ENCODE measurements at places on chromosomes 7 and 10.

DNA sequence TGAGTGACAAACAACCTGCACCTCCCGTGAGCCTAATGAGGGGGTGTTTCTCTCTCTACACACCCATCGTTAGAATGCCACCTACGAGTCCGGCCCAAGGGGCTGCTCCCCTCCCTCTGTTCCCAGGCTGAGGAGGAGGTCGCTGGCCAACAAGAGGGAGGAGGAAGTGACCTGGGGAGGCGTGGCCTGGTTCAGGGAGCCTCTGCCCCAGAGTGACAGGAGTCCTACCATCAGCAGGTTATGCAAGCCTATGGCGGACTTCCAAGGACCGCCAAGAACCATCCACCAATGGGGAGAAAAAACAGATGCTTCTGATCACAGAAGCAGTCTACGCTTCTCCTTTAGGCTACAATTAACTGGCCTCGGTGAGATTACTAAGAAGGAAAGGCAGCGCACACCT is 12.3 kb upstream of the EGFR start:
- no peak for DNase-seq

- DNase-seq: no peak
These were observed 30.6 kb upstream of the HNRNPH3 start for GRCh38 chr10:68301301-68301700.

- DNase-seq: no peak
These were observed 36.1 kb downstream of the GPRIN2 start for GRCh38 chr10:46520381-46520780.

DNA sequence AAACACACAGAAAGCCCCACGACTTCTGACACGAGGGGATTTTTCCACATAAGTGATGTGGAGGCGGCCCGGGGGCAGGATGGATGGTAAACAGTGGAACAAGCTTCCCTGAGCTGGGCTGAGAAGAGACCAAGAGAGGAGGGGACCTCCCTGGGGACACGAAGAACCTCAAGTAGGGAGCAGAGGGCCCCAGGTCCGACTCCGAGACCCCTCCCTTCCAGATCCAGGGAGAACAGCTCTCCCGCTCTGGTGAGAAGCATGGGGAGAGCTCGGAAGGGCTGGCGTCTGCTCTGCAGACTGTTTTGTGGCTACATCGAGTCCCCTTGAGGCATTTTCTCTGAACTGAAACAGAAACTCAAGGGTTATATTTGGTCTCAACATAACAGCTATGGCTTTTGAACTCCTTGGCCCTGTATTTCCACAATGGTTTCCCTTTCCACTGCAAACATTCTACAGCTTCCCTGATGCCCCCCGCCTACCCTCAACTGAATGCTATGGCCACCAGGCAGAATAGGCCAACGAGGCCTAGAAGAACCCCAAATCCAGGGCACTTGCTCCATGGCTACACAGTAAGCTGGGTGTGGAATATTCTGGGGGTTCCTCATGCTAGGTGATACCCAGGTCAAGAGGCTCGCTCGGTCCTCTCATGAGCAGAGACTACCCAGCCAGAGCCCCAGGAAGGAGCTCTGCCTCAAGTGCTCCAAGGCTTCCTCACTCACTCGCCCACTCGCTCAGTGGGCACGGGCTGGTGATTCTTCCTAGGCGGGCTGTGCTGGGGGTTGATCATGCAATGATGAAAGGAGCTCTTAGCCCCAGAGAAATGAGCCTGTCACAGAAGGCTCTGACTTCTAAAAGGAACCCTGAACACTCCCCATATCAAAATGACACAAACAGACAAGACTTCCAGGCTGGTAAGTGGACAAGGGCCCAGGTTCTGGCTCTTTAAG is 47.5 kb downstream of the FAM53B start:
- no peak for DNase-seq

GRCh38 chr7:34036051-34036920 is 130.9 kb downstream of the BMPER start:
- peak; percentile 80 for DNase-seq

DNA sequence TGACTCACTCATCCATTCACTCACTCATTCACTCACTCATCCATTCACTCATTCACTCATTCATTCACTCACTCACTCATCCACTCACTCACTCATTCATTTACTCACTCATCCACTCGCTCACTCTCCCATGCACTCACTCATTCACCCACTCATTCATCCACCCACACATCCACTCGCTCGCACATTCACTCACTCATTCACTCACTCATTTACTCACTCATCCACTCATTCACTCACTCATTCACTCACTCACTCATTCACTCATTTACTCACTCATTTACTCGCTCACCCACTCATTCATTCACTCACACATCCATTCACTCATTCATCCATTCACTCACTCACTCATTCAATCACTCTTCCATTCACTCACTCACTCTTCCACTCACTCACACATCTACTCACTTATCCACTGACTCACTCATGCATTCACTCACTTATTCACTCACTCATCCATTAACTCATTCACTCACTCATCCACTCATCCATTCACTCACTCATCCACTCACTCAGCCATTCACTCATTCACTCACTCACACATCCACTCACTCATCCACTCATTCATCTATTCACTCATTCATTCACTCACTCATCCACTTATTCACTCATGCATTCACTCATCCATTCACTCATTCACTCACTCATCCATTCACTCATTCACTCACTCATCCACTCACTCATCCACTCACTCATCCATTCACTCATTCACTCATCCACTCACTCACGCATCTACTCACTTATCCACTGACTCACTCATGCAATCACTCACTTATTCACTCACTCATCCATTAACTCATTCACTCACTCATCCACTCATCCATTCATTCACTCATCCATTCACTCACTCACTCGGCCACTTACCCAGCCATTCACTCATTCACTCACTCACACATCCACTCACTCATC is 74.0 kb downstream of the CARD11 start:
- no peak for DNase-seq

- DNase-seq: no peak
These were observed 8.6 kb downstream of the KIFBP start for GRCh38 chr10:68997211-68997610.

DNA sequence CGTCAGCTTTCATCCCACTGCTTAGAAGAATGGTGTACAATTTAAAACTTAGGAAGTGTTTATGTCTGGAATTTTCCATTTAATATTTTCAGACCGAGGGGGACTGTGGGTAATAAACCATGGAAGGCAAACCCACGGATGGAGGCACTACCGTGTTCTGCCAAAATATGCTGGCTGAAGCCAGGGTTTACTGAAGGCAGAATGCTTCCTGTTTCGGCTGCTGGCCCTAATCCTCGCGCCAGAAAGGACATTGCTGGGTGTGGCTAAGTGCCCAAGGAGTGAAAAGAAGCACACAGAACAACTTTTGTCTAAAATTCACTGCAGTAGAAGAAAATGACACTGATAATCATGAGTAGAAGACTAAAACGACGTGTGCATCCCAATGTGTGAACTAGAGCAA is 32.3 kb downstream of the PITRM1 start:
- peak; percentile 14 for DNase-seq

GRCh38 chr10:27612551-27613035 is 108.5 kb downstream of the RAB18 start:
- no peak for DNase-seq

DNA sequence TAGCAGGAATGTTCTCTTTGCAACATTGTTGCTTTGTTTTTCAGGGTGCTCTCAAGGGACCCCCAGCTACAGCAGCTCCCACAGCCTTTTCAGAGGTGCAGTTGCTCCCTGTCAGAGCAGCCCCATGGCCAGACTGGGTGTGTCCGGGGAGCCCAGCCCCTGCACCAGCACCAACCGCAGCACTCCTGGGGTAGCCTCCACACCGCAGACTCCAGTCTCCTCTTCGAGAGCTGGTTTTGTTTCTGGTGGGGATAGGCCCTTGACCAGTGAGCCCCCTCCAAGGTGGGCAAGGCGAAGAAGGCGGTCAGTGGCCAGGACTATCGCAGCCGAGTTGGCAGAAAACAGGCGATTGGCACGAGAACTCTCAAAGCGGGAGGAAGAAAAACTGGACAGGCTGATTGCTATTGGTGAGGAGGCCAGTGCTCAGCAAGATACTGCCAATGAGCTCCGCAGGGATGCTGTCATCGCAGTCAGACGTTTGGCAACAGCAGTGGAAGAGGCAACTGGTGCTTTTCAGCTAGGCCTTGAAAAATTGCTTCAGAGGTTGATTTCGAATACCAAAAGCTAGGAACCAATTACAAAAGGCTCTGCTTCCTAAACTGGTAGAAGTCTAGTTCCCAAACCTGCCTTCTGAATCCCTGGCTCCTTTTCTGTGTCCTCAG is 5.4 kb downstream of the HSPA14 start:
- no peak for DNase-seq

DNA sequence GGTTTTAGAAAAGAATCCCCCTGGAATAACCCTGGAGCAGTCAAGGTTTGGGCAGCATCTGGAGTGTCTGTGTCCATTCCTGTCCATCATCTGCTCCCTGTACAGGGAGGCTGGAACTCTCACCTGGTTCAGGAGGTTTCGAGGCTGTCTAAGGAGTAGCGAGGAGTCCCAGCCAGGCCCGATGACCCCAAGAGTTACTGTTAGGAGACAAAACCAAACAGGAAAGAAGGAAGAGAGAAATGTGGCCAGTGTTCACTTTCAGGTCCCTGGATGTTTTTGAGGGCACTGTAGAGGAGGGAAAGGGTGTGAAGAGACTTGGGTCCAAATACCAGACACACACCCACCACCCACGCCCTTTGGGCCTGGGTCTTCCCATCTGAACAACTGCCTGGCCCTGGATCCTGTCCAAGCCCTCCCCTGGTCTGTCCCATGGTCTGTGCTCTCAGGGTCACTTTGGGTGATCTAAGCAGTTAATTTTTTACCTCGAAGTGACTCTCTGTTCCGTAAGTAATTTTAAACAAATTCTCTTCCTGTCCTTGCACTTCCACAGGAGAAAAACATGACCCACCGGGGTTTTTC is 117.1 kb downstream of the ZMIZ1 start:
- no peak for DNase-seq

- DNase-seq: peak; percentile 52
These were observed 11.0 kb downstream of the SVIL start for GRCh38 chr10:29623797-29624196.

- DNase-seq: no peak
These were observed 629.7 kb upstream of the FZD8 start for GRCh38 chr10:36271627-36272340.

DNA sequence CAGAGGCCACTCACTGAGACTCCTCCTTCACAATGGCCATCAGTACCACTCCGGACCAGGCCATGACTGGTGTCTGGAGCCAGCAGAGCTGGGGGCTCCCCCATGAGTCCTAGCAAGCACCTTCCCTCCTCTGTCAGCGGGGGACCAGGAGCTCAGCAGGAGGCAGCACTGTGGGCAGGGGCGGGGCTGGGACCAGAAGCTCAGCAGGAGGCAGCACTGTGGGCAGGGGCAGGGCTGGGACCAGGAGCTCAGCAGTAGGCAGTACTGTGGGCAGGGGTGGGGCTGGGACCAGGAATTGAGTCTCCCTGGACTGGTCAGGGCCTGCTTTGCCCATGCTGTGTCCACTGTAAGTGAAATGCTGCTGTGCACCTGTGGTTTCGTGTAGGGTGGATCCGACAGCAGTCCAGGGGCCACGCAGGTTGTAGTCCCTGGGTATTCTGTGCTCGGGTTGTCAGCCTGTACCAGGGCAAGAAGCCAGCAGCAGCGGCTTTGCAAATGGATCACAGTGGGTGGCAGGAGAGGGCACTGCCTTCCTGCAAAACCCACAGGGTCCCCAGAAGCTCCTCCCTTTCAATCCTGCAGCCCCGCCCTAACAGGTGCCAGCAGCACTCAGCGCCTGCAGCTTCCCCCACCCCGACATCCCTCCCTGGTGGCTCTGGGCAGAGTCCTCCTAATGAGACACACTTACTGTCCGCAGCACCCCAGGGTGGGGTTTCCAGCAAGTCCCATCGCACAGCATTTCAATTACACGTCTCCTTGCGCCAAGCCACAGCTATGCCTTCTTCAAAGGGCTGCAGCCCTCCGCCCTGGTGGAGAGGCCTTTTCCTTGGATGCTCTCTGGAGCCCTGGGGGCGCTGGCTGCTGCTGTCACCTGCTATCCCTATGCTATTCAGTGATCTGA is 220.5 kb downstream of the TCERG1L start:
- DNase-seq: no peak

DNA sequence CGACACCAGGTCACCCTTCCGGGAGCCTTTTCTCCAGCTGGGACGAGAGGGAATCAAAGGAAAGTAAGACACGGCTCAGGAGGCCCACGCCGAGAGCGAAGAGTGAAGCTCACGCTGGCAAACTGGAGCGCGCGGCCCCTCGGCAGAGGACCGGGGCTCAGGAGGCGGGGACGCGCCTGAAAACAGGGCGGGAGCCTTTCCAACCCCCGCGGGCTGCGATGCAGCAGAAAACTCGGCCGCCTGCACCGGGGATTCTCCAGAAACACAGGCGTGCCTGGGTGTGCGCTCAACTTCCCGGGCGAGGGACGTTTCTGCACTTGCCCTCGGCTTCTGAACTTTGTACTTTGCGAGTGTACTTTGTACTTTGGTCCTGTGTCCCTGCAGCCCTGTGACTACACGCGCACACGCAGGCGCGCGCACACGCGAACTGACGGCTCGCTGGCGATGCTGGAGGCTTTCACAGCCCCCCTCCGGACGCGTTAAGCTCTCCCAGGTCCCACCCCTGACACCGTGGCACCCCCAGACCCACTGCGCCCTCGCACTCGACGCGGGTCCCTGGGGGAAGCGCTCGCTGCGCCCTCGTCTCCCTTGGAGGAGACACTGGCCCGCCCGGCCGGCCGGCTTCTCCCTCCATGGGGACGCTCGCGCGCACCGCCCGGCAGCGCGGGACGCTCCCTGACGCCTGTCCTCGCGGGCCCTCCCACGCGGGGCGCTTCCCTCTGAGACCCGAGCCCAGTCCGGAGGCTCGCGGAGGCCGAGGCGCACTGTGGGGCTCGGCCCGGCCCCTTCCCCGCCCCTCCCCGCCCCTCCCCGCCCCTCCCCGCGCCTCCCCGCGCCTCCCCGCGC is 588 bp upstream of the PAOX start:
- peak; percentile 53 for DNase-seq

DNA sequence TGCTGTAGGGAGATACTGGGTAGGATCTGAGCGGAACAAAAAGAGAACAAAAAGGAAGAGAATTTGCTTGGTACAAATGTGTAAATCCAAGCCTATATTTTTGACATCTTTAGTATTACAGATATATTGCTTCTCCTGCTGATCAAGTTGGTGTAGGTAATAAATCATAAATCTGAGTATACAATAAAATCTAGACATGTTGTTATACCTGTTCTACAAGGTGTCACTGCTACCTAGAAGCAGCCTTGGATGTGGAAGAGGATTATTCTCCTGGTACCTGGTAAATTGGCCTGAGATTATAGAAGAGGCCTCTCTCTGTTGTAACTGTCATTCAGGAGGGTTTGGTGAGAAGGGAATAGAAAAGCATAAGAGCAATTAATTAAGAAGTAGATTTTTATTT is 89.9 kb upstream of the LSM8 start:
- DNase-seq: no peak

DNA sequence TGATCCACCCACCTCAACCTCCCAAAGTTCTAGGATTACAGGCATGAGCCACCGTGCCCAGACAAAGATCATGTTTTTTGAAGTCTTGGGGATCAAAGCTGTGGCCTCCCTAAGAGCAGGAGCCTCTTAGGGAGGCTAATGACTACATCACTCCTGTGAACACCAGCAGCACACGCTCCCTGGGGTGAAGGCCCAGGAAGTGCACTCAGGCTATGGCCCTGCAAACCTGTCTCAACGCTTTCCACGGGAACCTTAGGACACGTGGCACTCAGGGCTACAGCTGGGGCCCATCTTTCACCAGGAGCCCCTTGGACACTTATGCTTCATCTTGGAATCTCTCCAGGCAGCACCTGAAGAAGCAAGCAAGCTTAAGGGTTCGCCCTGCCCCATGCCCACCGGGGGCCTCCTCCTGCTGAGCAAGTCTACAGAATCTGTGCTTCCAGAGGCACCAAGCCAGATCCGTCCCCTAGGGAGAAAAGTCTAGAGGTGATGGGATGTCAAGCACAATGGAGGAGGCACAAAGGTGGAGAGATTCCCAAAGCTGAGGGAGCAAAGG is 18.4 kb downstream of the VSTM4 start:
- no peak for DNase-seq
